Inflammatory macrophage (primary cell): ENCODE measurements at places on chromosomes 1 and 21.

DNA sequence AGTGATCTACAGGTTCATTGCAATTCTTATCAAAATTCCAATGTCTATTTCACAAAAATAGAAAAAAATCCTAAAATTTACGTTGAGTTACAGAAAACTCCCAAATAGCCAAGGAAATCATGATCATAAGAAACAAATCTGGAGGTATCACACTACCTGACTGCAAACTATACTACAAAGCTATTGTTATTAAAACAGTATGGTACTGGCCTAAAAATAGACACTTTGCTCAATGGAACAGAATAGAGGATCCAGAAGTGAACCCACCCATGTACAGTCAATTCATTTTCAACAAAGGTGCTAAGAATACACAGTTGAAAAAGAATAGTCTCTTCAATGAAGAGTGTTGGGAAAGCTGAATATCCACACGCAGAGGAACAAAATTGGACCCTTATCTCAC is 30.2 kb downstream of the GBP2 start:
- no peak for DNase-seq

- no peak for DNase-seq
Measured at GRCh38 chr1:198977909-198978308, 339.1 kb downstream of the PTPRC start.

- DNase-seq = no peak
Measured at GRCh38 chr1:118075116-118075515, 109.9 kb downstream of the SPAG17 start.

GRCh38 chr1:218967836-218968235 is 205.8 kb upstream of the LYPLAL1 start:
- DNase-seq = no peak

- DNase-seq = no peak
Measured at GRCh38 chr1:42419126-42419821, 36.5 kb downstream of the ZMYND12 start.

GRCh38 chr1:72435025-72435424 is 152.7 kb upstream of the NEGR1 start:
- DNase-seq = no peak

DNA sequence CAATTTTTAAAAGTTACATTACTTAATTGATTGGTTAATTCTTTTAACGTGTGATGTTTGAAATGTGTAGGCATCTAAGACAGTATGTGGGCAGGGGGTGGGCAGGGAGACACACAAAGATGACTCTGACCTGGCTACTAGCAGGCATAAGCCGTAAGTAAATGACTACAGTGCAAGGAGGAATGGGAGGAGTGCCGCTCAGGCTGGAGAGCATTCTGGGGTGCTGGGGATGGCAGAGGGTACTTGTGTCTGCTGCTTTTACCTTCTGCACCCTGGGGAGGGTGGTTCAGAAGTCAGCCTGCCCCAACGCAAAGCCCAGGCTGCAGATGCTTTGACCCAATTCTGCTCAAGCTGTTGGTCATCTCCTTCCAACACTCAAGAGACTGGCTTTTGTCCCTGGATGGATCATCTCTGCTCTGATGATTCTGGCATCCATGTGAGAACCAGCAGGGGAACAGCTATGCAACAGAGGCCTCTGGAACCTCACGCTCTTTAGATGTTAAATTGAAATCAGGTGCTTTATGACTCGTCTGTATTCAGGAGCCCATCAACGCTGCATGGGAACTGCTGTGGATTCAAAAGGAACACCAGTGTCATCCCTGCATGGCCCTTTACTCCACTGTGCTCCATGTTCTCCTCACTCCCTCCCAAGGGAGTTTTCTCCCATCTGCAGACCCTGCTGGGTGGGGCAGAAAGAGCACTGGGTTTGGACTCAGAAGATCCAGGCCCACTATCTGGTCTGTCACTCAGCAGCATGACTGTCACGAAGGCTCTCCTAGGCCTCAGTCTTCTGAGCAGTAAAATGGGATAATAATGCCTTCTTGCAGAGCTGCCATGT is 78.8 kb downstream of the FAM78B start:
- no peak for DNase-seq

DNA sequence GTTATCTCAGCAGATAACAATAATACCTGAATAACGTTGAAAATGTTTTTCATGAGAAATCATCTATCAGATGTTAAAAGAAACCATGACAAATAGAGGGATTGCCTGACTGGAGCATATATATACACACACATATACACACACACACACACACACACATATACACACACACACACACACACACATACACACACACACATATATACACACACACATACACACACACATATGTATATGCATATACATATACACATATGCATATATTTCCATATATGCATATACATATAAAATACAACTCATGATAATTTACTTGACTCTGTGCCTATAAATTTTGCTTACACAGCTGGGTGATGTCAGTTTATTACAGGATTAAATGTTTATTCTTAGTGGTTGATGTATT is 847.3 kb upstream of the ADAMTS5 start:
- DNase-seq = no peak

- no peak for DNase-seq
Measured at GRCh38 chr1:190226006-190226405, 251.7 kb downstream of the BRINP3 start.

DNA sequence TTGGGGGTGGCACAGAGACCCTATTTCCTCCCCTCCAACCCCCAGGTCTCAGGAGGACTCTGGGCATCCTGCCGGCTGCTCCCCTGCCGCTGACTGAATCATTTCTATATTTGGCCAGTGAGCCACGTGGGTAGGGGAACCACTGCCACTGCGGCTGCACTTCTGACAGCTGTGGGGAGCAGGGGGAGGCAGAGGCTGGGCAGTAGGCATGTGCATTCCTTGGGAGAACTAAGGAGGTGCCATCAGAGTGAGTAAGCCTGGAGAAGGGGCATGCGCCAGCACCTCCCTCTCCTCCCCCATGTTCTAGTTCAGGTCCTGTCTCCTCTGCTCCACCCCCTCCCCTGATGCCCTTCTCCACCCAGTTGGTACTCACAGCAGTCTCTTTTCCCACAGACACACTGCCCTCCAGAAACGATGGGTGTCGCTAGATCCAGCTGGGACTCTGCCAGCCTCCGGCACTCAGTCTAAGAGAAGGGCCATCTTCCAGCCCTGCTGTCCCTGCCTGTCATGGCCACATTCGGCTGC is 12.0 kb downstream of the PPFIA4 start:
- DNase-seq = peak; percentile 83

GRCh38 chr1:217770918-217771317 is 139.8 kb downstream of the SPATA17 start:
- DNase-seq = no peak

DNA sequence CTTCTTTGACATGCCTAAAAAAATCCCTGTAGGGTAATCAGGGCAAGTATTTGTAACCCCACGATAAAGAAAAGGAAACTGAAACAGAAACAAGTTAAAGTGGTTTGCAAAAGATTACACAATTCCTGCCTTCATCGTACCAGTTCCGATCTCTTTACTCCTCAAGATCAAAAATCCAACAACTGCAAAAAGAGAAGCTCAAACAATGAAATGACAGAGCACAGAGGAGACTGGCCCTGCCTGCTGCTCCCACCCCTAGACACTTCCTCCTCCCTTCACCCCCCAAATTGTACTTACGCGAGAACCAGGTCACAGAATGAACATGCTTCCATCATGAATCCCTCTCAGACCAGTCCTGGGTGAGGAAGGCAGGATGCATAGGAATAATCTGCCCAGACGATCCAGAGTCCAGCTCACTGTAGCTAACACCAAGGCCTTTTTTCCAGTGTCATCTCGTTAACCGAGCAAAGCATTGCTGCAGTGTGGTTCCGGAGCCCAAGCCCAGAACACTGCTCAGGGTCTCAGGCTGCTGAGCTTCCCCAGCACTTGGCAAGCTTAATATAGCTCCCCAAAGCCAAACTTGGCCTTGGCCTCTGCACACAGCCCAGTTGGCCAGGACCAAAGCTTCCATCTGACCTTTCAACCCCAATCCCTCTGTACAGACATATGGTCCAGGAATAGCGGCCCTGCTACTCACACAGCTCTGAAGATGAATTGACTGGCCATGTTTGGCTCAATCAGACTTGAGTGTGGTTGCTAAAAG is 20.3 kb downstream of the RXRG start:
- peak; percentile 17 for DNase-seq

DNA sequence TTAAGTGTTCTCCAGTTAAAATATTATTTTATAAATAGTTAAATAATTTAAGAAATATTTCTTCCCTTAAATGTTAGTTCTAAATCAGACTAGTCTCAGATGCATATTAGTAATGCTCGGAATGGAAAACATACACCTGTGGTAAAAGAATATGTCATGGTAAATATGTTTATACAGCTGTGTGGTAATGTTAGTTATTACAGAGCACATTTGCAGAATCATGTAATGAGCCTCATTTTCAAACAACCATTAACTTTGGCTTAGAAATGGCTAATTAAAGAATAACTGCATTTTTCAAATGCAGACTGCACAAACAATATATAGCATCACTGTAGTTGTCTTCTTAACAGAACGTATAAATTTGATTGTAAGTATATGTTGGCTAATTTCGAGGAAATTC is 90.3 kb downstream of the DISP1 start:
- DNase-seq = no peak

GRCh38 chr1:1620433-1621139 is 5.3 kb downstream of the MIB2 start:
- no peak for DNase-seq

- DNase-seq = no peak
Measured at GRCh38 chr1:102163799-102164198, 167.1 kb upstream of the OLFM3 start.

DNA sequence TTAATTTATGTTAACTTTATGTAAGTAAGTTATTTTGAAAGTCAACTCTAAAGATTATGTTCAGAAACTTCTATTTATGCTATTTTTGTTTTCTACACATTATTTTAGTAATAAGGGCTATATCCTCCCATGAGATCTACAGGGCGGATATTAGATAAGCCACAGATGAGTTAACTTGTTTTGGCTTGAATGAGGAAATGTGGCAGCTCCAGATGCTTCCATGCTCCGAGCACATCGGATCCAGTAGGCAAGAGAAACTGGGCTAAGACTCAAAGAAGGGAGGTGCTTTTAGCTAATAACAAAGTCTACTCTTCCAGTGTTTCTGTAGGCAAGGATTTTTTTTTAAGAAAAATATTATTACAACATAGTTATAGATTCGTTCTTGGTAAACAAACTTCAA is 20.0 kb upstream of the LAMC1 start:
- no peak for DNase-seq

DNA sequence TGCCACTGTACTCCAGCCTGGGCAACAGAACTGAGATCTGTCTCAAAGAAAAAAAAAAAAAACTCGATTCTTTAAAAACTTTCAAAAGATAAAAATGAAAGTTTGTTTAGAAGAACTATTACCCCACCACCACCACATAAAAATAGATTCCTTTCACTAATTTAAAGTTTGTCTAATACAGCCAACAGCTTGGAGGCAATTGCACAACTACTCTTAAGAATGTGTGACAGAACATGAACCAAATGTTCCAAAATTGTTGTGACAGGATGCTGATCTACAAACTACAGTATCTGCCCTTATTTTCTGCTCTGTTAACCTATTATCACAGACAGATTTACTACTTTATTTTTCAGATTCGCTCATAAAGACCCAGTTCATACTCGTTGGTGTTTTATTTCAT is 5.5 kb upstream of the TGFBR3 start:
- no peak for DNase-seq
